ENCODE measurements at places on chromosomes 2 and 18.

DNA sequence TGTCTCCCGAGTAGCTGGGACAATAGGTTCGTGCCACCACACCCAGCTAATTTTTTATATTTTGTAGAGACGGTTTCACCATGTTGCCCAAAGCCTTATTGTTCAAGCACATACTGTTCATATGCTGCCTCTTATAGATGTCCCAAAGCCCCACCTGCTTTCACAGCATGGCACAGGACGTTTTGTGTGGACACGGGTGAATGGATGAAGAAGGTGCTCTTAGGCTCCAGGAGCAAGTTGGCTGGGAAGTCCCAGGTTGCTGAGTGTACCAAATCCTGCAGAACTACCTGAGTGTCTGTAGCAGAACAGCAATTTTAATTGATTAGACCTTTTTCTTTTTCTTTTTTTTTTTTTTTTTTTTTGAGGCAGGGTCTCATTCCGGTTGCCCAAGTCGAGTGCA lies 10.5 kb upstream of the SAG start:
- DNase-seq = no peak

GRCh38 chr2:191611614-191612013 lies 66.3 kb upstream of the NABP1 start:
- no peak for DNase-seq

GRCh38 chr18:46398625-46399024 lies 258.4 kb downstream of the LOXHD1 start:
- no peak for DNase-seq

DNA sequence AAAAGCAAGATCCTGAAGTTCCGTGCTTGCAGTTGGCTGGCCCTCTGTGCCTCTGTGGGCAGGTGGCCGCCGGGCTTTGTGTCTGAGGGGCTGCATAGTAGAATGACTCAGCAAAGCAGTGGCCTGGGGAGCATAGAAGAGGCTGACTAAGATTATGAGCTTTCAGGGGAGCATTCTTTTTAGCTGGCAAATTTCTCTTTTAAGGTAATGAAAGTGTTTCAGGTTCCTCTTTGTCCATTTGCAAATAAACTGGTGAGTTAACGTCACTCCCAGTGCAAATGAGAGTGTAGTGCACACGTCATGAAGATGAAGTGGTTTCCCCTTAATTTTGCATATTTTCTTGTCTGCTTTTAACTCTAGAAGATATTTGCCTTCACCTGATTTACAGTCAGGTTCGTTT lies 98.6 kb downstream of the BCL2L11 start:
- no peak for DNase-seq

DNA sequence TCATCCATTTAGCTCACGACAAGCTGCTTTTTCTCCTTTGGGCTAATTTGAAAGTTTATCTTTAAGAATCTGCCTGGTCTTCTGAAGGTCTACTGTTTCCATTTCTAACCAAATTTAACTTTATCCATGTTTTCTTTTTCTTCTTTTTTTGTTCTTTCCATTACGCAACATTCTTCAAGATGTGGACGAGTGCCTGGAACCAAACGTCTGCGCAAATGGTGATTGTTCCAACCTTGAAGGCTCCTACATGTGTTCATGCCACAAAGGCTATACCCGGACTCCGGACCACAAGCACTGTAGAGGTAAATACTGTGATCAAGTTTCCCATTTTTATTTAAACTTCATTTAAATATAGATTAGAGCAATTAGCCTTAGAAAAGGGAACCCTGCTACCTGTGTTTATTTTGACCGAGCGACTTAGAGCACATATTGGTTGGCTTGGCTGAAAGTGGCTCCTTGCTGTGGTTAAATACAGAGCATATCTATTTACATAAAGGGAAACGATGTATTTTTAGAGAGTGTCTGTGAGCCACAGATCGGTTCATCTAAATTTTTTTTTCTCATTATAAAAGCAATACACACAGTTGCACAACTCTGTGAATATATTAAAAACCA lies 183.4 kb upstream of the RASGRP3 start:
- peak; percentile 44 for DNase-seq

GRCh38 chr2:98465456-98466226 lies 21.0 kb downstream of the INPP4A start:
- peak; percentile 58 for DNase-seq

DNA sequence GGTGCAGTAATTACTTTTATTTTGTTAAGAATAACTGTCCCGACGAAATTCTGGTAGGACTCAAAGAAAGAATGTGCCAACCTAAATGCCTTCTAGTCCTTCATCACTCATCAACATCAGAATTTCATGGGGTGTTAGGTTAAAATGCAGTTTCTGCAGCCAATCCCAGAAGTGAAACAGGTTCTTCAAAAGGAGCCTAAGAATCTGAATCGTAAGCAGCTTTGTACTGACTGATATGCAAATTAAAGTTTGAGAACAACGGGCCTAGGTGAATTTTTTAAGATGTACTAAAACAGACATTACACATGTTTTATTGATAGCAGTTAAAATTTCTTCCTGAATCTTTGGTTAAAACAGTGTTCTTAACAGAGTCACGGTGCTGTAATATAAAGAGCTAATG lies 140.3 kb upstream of the ZC3H15 start:
- no peak for DNase-seq

- peak; percentile 78 for DNase-seq
These were observed 161.8 kb downstream of the LNPK start for GRCh38 chr2:175840256-175840655.

DNA sequence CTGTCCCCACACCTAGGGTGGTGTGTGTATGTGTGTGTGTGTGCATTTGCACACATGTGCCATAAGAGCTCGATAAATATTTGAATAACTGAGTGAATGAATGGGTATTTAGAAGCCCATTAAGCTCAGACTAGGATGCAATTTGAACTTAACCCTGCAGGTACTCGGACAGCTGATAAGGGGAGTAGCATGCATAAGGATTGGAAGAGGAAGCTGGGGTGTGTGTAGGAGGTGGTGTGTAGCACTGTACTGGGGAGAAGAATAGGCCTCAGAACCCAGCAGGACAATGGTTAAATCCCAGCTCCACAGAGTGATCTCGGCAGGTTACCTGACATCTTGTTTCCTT lies 1.8 kb upstream of the KCNF1 start:
- no peak for DNase-seq

- no peak for DNase-seq
These were observed 1009.9 kb upstream of the KLHL29 start for GRCh38 chr2:22375096-22375495.

DNA sequence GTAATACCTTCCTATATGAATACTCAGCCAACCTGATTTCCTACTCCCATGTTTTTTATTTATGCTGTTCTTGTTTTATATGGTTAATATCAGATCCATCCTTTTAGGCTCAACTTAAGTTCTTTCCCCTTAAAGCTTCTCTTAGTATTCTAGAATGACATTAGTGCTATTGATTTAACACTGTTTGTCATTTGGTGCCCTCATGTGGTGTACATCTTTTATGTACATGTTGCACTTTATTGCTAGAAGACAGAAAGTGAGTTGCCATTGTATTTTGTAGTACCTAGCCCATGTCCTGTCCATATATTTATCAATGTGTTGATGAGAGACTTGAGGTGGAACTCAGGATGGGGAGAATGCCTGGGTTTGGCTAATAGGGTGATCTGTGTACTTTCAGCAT lies 2.5 kb downstream of the HTRA2 start:
- peak; percentile 70 for DNase-seq

- peak; percentile 35 for DNase-seq
These were observed 84.8 kb downstream of the VRK2 start for GRCh38 chr2:58131191-58132011.

DNA sequence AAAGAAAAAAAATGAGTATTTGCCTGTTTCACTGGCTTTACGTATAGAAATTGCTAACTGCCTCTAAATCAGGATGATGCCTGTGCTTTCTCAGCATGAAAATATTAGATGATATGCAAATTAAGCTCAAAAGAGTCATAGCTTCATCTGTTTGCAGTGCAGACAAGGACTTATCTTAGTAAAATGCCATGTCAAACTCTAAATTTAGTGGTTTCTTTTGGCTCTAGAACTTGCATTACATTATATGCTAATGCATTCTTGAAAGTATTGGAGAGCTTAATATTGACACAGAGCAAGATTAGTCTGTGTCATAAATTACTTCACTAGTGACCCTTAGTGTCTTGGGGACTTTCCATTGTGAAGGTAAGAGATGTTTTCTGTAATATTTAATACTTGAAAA lies 1109.1 kb upstream of the NRXN1 start:
- no peak for DNase-seq

- no peak for DNase-seq
These were observed 155.0 kb downstream of the PLCL1 start for GRCh38 chr2:197959383-197959782.

GRCh38 chr2:239238839-239239606 lies 161.8 kb downstream of the HDAC4 start:
- DNase-seq = no peak

DNA sequence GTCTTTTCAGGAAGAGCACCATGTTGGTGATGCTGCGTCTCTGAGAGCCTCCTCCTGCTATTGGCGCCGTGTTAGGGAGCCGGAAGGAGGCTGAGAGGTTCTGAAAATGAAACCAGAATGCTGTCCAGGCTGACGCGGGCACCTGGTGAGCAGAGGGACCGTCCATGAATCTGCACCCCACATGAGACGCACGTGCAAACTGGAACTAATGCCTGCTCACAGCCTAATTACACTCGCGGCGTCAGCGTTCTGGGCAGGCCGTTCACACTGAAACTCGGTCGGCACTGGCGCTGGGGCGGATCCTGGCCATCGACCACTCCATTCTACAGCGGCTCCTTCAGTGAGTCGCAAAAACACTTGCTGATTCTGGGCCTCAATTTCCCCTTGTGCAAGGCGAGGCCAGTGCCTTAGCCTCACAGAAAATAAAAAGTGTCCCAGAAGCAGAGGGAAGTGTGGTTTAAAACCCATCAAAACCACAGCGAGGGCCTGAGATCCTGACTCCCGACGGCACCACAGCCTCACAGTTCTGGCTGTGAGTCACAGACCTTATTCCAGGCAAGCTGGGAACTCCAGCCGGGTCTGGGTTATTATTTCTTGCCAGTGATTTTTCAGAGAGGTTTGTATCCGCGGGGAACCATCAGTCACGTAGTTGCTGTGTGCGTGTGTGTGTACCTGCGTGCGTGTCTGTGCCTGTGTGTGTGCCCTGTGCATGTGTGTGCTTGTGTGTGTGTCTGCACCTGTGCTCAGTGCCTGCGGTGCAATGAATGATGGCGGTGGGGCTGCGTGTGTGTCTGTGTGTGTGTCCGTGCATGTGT lies 49.1 kb upstream of the CTDP1 start:
- no peak for DNase-seq

GRCh38 chr18:61991836-61992235 lies 99.0 kb upstream of the RNF152 start:
- no peak for DNase-seq

- DNase-seq = no peak
These were observed 2.4 kb upstream of the FSIP2 start for GRCh38 chr2:185736210-185736609.

- DNase-seq = no peak
These were observed 996 bp downstream of the PTCD3 start for GRCh38 chr2:86107031-86107430.

- no peak for DNase-seq
These were observed 187.3 kb upstream of the TNP1 start for GRCh38 chr2:217047209-217047608.

- peak; percentile 29 for DNase-seq
These were observed 3.0 kb downstream of the LYG1 start for GRCh38 chr2:99297994-99298393.

DNA sequence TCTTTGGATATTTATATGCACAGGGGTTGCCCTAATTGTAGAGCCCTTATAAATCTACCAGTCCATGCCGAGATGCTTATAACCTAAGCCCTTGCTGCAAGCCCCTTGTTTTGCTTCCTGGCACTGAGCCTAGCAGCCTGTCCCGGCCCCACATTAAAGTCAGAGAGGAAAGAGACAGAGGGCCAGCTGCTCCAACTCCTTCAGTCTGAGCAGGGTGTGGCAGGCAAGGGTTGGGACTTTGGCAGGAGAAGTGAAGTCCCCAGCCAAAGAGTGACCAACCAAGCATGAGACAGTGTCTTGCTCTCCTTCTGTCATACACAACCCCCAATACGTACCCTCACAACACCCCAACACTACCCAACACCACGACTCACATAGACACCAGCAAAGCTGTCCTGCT lies 54.7 kb upstream of the FZD7 start:
- no peak for DNase-seq

GRCh38 chr2:150554046-150554445 lies 66.6 kb upstream of the RND3 start:
- DNase-seq = no peak

DNA sequence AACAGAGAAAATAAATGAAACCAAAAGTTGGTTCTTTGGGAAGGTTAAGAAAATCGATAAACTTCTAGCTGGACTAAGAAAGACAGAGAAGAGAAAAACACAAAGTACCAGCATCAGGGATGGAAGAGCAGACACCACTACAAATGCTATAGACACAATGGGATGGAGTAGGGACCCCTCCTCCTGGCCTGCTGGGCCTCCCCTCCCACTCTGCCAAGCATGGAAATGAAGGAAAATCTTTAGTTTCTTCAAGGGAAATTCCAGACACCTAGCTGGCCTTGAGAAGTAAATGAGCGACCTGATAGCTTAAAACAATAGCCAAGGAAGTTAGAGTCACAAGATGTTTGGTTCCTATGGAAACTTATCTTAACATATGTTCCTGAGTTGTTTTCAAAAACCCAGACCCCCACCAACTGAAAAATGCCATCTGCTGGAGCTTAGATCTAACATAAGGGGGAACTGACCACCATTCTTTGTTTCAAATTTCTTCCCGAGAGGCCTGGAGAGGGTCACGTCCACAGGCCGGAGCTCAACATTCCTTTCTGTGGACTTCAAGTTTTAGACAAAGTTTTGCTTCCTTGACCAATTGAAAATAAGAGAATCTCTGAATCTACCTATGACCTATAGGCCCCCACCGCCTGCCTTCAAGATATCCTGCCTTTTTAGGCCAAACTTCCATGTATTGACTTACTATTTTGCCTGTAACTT lies 101.9 kb downstream of the BIN1 start:
- DNase-seq = no peak

DNA sequence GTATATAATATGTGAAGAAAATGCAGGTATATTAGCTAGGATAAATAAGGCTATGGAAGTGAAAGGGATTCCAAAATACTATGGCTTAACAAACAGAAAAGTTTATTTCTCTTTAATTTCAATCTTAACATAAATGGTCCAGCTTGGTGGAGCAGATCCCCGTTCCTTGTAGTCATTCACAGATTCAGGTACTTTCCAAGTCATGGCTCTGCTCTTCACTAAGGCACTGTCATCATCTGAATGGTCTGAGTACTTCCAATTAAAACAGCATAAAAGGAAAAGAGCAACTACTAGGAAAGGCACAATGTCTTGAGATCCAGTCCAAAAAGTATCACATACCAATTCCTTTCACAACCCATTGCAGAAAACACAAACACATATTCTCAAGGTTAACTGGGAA lies 63.4 kb downstream of the OLA1 start:
- DNase-seq = no peak
